Stimulated activated CD8-positive, alpha-beta memory T cell treated with anti-CD3 and anti-CD28 coated beads, Interleukin-15, amount 100 ng/mL, for 48 hours (primary cell): ENCODE measurements at places on chromosomes 4 and X.

DNA sequence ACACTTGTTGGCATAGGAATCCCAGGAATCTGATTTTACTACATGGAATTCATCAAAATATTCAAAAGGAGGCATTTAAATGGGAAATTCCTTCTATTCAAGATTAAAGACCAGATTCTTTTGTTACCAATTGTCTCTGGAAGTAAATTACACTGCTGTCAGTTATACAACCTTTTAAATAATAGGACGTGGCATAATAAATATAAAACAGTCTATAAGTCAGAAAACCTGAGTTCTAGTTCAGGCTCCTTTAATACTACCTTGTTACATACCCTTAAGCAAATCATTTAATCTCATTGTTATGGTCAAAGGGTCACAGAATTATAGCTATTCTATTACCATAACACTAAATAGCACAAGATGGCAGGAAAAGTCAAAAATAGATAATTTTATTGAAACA is 18.8 kb downstream of the COL4A6 start:
- DNase-seq, result no peak

- no peak for DNase-seq
Measured at GRCh38 chrX:5957506-5957905, 271.2 kb downstream of the NLGN4X start.

GRCh38 chr4:4820739-4821138 is 38.7 kb upstream of the MSX1 start:
- DNase-seq, result no peak

- DNase-seq, result no peak
Measured at GRCh38 chrX:53257166-53257565, 24.2 kb downstream of the IQSEC2 start.

DNA sequence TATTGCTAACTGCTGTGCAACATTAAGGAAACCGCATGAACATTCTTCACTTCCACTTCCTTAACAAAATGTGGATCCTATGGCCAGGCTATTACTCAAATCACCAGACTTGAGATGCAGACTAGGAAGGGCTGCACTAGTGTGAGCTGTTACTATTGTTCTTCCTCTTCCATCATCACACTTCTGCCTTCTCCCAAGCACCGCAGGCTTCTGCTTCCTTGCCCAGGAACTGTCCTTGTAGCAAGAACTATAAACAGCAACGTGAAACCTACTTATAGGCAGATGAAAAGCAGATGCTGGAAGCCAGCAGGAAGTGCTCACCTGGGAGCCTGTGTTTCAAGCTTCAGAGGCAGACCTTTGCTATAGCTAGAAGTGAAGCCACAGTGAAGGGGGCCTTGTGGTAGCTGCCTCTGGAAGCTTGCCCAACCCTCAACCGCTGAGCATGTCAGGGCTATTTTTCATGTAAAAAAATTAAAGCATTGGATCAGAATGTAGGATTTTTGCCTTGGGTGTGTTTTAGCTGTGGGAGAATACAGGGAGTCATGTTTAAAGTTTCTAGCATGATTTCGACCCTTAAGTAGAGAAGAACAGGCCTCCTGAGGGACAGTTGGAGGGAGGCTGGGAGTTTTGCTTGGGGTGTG is 43.9 kb downstream of the CLNK start:
- no peak for DNase-seq

GRCh38 chr4:116585246-116585645 is 500.1 kb downstream of the TRAM1L1 start:
- no peak for DNase-seq

GRCh38 chr4:126182336-126182735 is 867.6 kb downstream of the FAT4 start:
- DNase-seq, result no peak

DNA sequence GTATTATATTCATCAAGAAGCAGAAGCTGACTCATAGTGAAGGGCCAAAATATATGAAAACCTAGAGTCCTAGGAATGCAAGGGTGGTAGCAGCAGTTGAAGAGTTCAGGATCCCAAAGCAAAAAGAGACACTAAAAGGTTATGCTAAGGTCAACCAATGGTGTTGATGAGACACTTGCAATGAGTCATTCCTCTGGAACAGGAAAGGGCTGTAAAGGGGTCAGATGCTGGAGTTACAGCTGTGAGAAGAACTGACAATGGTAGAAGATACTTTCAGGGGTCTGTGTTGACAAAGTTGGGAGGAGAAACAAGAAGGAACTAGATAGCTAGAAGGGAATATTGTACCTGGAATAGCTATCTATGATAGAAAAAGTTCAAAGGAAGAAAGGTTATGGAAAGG is 47.5 kb downstream of the ZGRF1 start:
- no peak for DNase-seq

GRCh38 chr4:85126991-85127591 is 160.6 kb upstream of the WDFY3 start:
- DNase-seq, result no peak

DNA sequence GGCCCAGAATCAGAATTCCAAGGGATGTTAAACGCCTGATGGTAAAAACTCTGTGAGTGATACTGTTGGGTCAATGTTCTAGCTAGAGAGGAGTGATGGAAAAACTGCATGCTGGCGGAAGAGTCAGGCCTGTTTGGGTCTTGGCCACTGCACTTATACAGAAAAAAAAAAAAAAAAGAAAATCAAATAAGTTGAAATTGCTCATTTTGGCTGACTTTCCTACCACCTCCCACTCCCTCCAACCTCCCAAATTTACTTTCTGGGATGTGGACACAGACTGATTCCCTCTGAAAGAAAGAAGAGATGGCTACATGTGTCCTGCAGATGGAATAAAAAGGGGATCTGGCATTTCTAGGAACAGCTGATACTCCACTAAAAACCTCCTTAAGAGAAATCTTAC is 234.1 kb upstream of the GIMD1 start:
- no peak for DNase-seq

GRCh38 chrX:10190367-10190766 is 33.6 kb downstream of the CLCN4 start:
- DNase-seq, result no peak

GRCh38 chrX:118383120-118383519 is 37.2 kb downstream of the WDR44 start:
- no peak for DNase-seq

- DNase-seq, result no peak
Measured at GRCh38 chr4:117596917-117597480, 437.3 kb upstream of the NDST3 start.

GRCh38 chr4:123877551-123877950 is 481.0 kb downstream of the SPRY1 start:
- DNase-seq, result no peak

DNA sequence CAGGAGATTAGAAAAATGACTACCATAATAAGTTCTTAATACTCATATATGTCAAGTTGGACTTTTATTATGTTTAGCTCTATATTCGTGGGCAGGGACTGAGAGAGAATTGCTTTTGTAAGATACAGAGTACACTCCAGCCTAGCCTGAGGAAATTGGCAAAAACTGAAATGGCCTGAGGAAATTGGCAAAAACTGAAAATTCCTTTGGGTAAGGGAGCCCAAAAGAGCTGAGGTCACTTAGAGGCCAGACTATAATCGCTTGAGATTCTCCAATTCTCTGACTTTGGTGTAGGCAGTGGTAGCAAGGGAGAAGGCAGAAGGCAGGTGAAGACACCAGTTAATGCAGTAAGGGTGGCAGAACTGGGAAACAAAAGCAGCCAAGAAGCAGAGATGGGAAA is 124.5 kb upstream of the HCCS start:
- DNase-seq, result no peak
